ENCODE measurements at places on chromosomes 12 and 14.

GRCh38 chr12:112852810-112853209 is 54.0 kb upstream of the OAS1 start:
- no peak for DNase-seq

- DNase-seq: no peak
These were observed 5.3 kb downstream of the ASB2 start for GRCh38 chr14:93970965-93971634.

- no peak for DNase-seq
These were observed 153.0 kb upstream of the CAND1 start for GRCh38 chr12:67116134-67116533.

GRCh38 chr12:108495823-108496579 is 19.1 kb upstream of the FICD start:
- no peak for DNase-seq

DNA sequence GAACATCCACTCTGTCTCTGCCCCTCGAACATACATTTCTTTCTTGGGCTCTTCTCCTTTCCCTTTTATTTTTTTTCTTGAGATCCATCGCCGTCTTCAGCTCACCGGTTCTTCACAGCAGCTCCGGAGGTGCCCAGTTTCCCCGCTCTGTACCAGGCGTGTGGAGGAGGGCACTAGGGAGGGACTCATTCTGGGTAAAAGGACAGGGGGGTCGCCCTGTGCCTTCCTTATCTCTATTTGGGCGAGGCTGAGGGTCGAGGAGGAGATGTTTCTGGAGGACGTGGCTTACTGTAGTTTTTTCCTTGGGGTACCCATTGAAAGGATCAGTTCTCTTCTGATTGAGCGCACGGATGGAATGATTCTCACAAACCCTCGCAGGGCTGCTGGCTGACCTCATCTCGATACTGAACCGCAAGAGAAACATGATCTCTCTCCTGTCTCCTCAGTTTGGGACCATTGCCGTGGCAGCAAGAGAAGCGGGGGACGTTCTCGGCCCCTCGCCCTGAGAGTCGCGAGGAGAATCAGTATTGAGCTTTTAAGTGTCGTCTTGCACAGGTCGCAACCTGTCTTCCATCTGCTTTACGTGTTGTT is 386 bp downstream of the LIN52 start:
- DNase-seq: no peak

- peak; percentile 61 for DNase-seq
These were observed 124.4 kb downstream of the RAD51B start for GRCh38 chr14:67943947-67944346.

- DNase-seq: peak; percentile 29
These were observed at the start of gene P3H3 for GRCh38 chr12:6827982-6828780. Gene P3H3 (plus strand): TSS chr12:6828407. CDS start chr12:6828441, 34 bp downstream.

- DNase-seq: no peak
These were observed 25.2 kb downstream of the FAM234B start for GRCh38 chr12:13069380-13069779.

GRCh38 chr12:107310621-107311020 is 217.3 kb upstream of the CRY1 start:
- peak; percentile 50 for DNase-seq

- no peak for DNase-seq
These were observed 205.3 kb upstream of the SFSWAP start for GRCh38 chr12:131505561-131505960.

DNA sequence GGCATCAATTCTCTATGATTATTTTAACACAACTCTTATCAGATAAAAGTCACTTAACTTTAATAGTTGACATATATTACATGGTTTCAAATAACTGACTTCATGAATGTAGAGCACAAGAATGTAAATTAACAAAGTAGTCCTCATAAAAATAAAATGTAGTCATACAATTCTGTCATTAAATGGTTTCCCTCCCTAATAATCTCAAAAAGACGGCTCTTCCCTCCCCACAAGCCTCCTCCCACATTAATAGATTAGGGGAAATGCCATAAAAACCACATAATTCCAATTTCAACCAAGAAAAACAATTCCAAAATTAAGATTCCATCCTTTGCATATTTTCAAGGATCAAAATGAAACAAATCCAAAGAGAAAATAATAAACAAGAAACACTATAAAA is 36.7 kb downstream of the SPTLC2 start:
- DNase-seq: no peak

GRCh38 chr14:33464254-33464962 is 486.5 kb downstream of the EGLN3 start:
- DNase-seq: no peak

GRCh38 chr12:56097738-56098137 is 6.6 kb upstream of the PA2G4 start:
- no peak for DNase-seq

DNA sequence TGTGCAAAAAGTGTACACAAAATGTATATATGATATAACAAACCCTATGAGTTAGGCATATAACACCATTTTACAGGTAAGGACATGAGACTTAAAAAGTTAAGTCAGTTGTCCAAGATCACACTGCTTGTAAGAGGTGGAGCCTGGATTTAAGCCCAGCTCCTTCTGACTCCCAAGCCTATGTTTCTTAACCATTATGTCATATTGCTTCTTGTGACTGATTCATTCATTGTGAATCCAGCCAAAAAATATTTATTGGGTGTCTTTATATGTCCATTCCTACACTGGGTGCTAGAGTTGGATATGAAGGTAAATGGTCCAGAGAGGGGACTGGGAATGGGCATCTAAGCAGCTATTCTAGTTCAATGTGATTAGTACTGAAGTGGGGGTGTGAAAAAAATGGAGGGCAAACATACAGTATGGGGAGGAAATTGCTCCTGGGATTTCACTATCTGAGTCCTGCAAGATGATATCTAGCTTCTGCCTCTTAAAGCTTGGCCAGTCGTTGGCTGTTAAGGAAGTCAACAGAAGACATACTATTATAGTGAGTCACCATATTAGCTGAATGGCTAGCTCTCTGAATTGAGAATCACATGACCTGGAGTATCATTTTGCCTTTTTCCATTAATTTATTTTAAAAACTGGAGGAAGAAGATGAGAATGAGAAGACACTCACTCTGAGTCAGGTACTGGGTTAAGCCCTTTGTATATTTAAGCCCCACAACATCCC is 28.8 kb downstream of the PAX9 start:
- no peak for DNase-seq

GRCh38 chr12:104372061-104372720 is 68.7 kb downstream of the EID3 start:
- no peak for DNase-seq

GRCh38 chr14:39755269-39755878 is 323.1 kb upstream of the FBXO33 start:
- no peak for DNase-seq

DNA sequence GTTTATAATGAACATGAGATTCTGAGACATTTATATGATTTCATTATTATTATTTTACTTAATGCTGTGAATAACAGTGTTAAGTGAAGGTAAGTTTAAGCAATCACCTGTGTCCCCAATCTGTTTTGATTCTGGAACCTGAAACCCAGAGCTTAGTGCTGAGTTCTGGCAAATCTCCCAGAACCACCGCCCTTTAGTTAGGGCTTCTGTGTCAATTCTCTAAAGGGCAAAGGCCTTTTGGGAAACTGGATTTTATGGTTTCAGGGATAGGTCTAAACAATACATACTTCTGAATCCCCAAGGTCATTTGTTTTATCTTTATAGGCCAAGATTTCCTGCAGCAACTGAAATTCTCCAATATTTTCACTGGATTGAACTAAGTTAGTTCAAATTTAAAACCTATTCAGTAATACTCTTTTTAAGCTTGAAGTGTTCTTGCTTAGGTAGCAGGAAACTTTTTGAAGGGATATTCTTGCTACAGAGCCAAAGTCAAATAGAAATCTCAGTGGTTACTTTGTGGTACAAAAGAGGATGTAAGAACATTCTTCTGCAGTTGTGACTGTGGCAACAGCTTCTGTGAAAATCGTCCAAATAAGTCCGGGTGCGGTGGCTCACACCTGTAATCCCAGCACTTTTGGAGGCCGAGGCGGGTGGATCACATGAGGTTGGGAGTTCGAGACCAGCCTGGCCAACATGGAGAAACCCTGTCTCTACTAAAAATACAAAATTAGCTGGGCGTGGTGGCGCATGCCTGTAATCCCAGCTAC is 10.0 kb upstream of the PKP2 start:
- DNase-seq: no peak

DNA sequence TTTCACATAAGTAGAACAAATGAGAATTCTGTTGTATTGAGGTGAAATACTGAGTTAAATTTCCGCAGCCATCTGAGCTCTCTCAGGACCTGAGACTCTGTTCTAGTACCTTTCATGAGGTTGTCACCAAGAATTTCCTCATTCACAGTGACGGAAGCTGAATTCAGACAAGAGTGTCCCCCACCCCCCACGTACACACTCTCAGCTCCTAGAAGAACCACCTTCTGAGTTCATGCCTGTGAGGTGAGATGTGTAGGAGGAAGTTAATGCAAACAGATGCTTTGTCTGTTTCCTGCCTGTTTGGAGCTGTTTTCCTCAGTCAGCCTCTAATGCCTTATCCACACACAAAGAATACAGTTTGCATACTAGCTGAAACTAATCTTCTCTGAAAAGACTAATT is 18.2 kb downstream of the BICDL1 start:
- DNase-seq: no peak

DNA sequence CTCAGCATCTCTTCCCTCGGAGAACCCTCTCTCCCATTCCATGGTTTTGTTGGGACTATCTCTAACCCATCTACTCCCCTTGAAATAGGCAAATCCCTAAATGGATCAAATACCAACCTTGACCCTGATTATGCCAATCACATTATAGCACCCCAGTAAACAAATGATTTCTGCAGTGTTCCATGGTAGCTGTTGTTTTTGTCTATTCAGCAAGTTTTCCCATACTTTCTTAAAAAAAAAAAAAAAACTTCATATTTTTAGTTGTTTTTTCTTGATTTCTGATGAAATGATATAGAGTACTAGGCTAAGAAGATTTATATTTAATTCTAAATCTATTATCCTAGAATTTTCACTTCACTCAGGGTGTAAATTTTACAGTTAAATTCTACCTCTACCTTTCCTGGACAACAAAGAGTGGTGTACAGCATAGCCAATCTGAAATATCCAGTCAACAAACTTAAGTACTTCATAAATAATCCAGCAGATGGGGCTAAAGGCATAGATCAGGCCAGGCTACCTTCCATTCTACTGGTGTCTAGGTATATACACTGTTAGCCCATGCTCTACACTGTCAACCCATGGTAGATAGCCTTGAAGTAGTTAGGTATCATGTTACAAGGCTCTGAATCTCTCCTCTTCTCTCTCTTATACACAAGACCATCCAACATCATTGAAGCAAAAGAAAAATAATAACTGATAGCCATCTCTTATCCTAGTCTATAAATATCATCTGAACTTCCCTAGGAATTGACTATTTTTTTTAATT is 82.2 kb downstream of the PLEKHG7 start:
- peak; percentile 57 for DNase-seq

GRCh38 chr12:38825006-38825405 is 80.4 kb downstream of the CPNE8 start:
- DNase-seq: no peak

DNA sequence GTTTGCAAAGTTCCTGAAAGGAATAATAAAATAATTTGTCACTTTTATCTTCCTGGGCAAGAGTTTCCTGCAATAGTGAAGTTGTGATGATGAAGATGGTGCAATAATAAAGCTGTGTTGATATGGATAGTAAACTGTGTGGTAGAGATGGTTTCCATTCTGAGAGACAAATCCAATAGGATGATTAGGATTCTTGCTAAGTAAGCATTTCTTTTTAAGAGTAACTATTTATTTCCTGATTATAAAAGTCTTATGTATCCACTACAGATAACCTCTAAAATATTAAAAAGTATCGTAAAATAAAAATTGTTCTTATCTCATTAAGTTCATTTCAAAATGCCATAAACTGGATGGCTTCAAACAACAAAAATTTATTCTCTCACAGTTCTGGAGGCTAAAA is 28.7 kb downstream of the TSPAN11 start:
- no peak for DNase-seq

DNA sequence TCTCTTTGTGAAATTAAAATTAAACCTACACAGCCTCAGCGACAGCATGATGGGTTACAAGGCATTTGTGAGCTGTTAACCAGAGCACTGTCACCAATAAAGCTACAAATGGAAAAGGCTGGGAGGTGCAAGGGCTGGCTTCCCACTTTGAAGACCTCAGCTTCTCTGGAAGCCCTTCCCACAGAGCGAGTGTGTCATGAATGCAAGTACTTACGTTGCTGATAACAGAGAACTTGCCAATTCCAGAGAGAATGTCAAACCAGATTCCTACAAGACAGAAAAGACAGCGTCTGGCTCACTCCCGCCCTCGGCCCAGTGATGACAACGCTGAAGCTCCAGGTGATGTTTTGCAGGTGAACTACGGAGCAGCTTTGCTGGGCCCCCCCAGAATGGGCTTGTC is 145.8 kb downstream of the NTF3 start:
- DNase-seq: no peak

- no peak for DNase-seq
These were observed 14.7 kb downstream of the RITA1 start for GRCh38 chr12:113200021-113200797.

- no peak for DNase-seq
These were observed 98.4 kb downstream of the APAF1 start for GRCh38 chr12:98743362-98743953.

DNA sequence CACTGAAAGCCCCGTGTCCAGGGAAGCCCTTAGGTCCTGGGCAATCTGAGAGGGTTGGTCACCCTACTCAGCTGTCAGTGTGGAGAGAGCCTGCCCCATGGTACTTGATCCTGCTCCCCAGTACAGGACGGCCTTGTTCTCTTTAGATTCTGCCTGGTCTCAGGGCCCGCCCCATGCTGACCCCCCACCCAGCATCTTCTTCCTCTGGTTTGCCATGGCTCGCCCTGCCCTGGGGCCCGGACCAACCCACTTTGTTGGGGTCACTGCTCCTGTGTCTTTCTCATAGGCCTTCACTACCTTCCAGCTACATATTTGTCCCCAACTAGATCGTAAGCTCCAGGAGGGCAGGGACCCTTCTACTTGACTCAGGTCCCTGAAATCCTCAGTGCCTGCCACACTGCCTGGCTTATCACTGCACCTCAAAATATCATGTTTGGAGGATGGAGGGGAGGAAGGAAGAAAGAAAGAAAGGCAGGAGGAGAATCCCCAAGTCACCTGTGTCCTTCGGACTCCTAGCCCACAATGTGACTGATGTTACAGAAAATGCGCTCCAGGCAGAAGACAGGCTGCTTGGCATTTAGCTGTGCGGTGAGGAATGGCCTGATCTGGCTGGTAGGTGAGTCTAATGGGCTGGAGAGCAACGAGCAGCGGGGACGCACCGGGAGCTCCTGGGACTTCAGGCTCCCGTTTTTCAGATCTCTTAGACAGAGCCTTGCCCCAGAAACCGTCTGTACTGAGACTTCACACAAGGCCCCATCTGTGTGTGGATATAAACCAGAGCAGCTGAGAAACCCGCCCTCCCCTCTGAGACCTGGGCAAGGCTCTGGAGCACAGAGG is 66.1 kb downstream of the C14orf132 start:
- DNase-seq: no peak

GRCh38 chr12:132389526-132390286 is 60.3 kb upstream of the GALNT9 start:
- no peak for DNase-seq

Measured in NCI-H187 (cell line).